Fibroblast of the conjunctiva (primary cell): ENCODE measurements at places on chromosomes 4 and X.
A peak's percentile ranks its signal among the peaks of the same experiment; 100 is the strongest.

GRCh38 chr4:140109292-140109691 is 44.7 kb downstream of the MAML3 start:
- DNase-seq = no peak

DNA sequence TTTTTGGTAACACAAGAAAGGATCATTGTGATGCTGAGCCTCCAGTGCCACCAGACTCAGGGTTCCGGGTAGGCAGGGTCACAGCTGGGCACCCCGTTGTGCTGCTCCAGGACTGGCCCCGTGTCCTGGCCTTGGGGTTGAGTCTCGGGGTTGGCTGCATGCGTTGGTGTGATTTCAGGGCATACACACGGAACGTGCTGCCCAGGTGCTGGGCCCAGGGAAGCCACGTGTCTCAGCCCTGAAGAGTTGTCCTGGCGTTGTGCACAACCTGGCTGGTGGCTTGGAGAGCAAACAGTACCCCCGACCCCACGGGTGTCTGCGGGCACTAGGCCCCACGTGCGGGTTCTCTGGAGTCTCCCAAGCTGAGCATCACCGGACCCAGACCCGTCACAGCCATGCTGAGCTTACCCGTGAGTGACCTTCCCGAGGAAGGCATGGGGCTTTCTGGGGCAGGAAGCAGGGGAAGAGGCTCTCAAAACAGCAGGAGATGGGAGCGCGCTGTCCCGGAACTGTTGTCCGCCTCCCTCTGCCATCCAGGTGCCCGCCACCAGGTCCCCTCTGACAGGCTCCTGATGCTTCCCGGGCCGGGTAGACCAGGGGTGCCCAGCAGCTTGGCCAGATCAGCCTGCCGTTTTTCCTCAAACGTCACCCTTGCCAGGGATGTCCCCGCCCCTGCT is 66.1 kb upstream of the ENPP6 start:
- no peak for DNase-seq

- peak; percentile 81 for DNase-seq
Measured at GRCh38 chr4:73573794-73574528, 46.3 kb downstream of the RASSF6 start.

- no peak for DNase-seq
Measured at GRCh38 chr4:146210890-146211289, 3.4 kb upstream of the REELD1 start.

- DNase-seq = no peak
Measured at GRCh38 chr4:119663160-119663788, 34.7 kb upstream of the PDE5A start.

DNA sequence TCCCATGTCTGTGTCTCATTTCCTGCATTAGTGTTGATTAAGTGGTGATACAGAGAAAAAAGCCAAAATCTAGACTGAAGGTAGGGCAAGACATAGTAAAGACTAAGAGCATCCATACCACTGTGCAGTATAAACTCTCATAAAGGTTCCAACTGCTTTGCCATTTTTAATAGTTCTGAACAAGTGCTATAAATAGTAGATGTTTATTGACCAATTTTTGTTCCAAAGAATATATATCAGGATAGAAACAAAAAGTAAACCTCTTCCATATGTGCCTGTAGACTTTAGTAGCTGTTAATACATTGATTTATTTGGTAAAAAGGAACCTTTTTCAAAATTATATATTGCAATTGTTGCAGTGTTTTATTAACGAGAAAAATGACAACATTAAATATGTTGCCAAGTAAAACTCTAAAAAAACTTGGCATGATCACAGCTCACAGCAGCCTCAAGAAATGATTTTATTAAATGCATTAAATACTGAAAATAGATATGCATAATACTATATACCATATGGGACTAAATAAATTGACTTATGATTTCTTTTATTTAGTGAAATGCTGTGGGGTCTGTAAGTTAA is 22.3 kb upstream of the AASDH start:
- no peak for DNase-seq

DNA sequence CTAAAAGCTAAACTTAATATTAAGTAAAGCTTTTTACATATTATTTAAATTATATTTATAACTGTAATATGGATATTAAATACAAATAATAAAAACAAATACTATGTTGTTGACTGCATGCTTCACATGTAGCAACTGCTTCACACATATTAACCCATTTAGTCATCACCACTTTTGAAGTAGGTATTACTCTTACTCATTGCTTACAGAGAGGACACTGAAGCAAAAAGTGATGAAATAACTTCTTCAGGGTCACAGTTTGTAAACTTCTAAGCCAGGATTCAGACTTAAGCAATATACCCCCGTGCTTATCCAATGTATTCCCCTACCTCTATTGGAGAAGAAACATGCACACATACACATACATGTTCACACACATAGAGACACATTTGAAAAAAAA is 166.6 kb downstream of the DKK2 start:
- no peak for DNase-seq

DNA sequence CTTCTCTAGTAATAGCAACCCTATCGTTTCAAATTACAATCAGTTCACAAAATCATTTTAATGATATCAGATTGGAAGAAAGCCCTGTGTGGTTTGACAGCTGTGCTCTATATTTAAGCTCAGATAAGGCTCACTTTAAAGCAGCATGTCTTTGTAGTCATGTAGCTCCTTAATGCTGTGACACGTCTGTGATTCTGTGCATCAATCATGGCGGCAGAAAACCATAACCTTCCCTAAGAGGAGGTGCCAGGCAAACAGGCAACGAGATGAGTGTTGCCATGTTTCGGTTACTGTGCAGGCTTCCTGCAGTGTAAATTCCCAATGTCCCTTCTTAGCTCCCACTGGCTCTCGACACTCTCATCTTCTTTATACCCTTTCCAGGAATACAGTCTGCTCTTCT is 212.7 kb downstream of the GRID2 start:
- no peak for DNase-seq

GRCh38 chrX:56782791-56783449 is 53.9 kb downstream of the NBDY start:
- DNase-seq = no peak

DNA sequence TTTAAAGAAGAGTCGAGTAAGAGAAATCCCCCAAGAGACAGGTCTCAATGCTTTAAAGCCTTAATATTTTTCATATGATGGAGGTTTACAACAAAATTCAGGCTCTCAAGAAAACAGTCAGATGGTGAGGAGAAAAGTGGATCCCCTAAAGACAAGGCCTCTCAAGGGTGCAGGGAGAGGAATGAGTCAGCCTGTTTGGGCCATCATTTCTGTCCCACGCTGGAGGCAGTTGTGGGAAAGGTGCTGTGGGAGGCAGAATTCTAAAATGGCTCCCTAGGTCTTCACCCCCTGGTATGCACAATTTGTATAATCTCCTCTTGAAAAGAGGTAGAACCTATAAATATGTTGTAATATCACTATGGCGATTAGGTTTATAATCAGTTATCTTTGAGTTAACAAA is 4.6 kb upstream of the TIFA start:
- no peak for DNase-seq

GRCh38 chr4:110492522-110492921 is 16.6 kb downstream of the ENPEP start:
- no peak for DNase-seq

- DNase-seq = no peak
Measured at GRCh38 chrX:102983205-102983604, 46.1 kb downstream of the RAB40AL start.

DNA sequence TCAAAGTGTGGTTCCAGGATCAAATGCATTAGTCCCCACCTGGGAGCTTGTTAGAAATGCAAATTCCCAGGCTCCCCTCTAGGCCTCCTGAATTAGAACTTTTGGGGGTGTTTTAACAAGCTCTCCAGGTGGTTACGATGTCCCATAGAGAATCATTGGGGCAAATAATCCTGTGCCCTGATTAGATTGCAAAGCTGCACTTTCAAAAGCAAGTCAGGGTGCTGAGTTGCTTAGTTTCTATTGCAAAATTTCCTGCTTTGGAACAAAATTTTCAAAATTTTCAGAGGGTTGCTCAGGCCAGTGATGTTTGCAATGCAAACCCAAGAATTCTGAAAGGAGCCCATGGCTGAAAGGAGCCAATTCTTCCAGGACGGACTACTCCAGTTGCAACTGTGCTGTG is 71.0 kb downstream of the MGST2 start:
- DNase-seq = no peak

- no peak for DNase-seq
Measured at GRCh38 chr4:22460266-22460665, 55.6 kb downstream of the ADGRA3 start.
